ENCODE measurements at places on chromosomes 11 and 22. TPM values are rescaled to one million over a fixed set of nuclear protein-coding genes. Genes with fewer than 3 reads are reported as not detected.

GRCh38 chr22:19724927-19725661 lies 1.8 kb downstream of the GP1BB start:
- H3K27me3 ChIP-seq, result peaks cover 39% of the 10 kb centered on the region
- no peak for DNase-seq
- peaks cover 7% of the 10 kb centered on the region for H3K4me1 ChIP-seq
- no peak overlapping the region for H3K4me3 ChIP-seq
- no peaks in the 10 kb centered on the region for H3K36me3 ChIP-seq

DNA sequence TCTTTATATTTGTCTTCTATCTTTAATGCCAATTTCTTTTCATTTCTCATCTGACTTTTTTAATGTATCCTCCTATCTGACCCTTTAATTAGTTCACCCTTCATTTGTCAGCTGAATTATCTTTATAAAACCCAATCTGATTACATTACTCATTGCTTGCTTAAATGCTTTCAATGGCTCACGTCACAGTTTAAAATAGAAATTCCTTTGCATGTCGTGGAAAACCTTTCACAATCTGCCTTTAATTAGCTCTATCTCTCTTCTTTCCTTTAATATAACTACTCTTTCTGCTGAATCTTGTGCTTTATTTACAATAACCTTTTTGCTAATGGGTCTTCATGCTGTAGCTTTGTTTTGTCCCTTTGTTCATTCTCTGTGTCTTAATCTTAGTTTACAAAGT lies 125.7 kb downstream of the DYNC2H1 start:
- no peak for DNase-seq
- H3K4me3 ChIP-seq, result no peak overlapping the region
- no peaks in the 10 kb centered on the region for H3K4me1 ChIP-seq
- no peaks in the 10 kb centered on the region for H3K36me3 ChIP-seq

The MS4A1 gene
- not detected for total RNA-seq

DNA sequence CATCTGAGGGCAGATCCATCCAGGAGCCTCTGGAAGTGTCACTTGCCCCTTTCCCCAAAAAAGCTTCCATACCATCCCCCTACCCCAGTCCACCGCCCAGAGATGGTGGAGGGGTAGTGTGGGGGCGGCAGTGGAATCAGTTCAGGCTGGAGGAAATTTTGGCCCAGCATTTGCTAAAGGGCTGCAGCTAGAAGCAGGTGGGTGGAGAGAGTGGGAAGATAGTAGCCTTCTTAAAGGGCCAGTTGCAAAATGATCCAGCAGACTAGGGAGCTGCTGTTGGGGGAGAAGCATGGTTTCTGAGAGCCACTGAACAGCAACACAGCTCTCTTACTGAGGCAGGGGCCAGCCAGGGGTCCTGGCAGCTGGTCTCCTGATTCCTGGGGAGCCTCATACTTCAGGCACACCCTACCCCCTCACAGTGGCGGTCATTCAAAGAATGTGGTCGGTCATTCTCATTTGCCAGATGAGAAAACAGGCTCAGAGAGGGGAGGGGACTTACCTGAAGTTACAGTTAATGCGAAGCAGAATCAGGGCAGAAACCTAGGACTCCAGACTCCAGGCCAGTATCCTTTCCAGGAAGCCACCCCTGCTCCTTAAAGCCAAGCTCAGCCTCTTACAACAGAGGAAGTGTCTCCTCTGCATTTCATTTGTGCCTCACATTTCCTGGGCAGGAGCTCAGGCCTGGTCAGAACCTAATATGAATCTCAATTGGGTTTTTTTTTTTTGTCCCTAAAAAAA lies 5.4 kb downstream of the SEC14L2 start:
- H3K27me3 ChIP-seq, result peaks cover 4% of the 10 kb centered on the region
- H3K4me1 ChIP-seq, result peaks cover 18% of the 10 kb centered on the region
- DNase-seq, result no peak
- no peak overlapping the region for H3K4me3 ChIP-seq
- peaks cover 6% of the 10 kb centered on the region for H3K36me3 ChIP-seq
- no peak overlapping the region for H3K27ac ChIP-seq

- no peaks in the 10 kb centered on the region for H3K27me3 ChIP-seq
- H3K4me3 ChIP-seq, result peak overlapping the region; percentile 75
- H3K36me3 ChIP-seq, result peaks cover 23% of the 10 kb centered on the region
- no peak for DNase-seq
These were observed 13.7 kb downstream of the TBC1D22A start for GRCh38 chr22:46775850-46776826.

DNA sequence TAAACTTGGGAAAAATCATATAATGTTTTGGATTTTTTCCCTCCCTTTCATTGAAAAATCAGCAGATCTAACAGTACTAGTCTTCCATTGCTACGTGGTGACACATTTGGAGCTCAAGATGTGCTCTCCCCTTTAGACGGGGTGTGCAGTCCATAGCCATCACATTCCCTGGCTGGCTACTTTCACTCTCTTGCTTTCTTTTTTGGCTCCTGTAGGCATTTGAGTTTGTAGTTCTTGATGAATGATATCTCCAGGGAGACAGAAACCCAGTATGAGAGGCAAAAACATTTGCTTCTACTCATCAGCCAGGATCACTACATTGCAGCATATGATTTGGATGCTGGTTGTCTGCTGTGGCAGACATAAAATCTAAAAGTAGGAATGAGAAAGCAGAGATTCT lies 12.1 kb downstream of the CCDC81 start:
- DNase-seq, result no peak
- no peak overlapping the region for H3K27ac ChIP-seq
- no peaks in the 10 kb centered on the region for H3K4me1 ChIP-seq
- no peak overlapping the region for H3K4me3 ChIP-seq
- no peaks in the 10 kb centered on the region for H3K36me3 ChIP-seq

GRCh38 chr11:12287009-12287373 lies 90.4 kb upstream of the PARVA start:
- no peak overlapping the region for H3K4me3 ChIP-seq
- peaks cover 16% of the 10 kb centered on the region for H3K4me1 ChIP-seq
- H3K27ac ChIP-seq, result no peak overlapping the region
- H3K36me3 ChIP-seq, result no peaks in the 10 kb centered on the region
- no peaks in the 10 kb centered on the region for H3K27me3 ChIP-seq

The IRAG1 gene
- total RNA-seq, result not detected
